Activated CD8-positive, alpha-beta T cell treated with anti-CD3 and anti-CD28 coated beads for 36 hours (primary cell): ENCODE measurements at places on chromosomes 2 and 18. TPM values are rescaled to one million over a fixed set of nuclear protein-coding genes. Genes with fewer than 3 reads are reported as not detected.

Gene MC5R
- not detected for total RNA-seq

GRCh38 chr2:46873604-46874068 is 42.0 kb downstream of the MCFD2 start:
- peak; percentile 74 for DNase-seq
- peaks cover 7% of the 10 kb centered on the region for H3K4me1 ChIP-seq
- no peak overlapping the region for H3K27ac ChIP-seq
- no peaks in the 10 kb centered on the region for H3K36me3 ChIP-seq

Gene ABCG8
- total RNA-seq, result not detected

DNA sequence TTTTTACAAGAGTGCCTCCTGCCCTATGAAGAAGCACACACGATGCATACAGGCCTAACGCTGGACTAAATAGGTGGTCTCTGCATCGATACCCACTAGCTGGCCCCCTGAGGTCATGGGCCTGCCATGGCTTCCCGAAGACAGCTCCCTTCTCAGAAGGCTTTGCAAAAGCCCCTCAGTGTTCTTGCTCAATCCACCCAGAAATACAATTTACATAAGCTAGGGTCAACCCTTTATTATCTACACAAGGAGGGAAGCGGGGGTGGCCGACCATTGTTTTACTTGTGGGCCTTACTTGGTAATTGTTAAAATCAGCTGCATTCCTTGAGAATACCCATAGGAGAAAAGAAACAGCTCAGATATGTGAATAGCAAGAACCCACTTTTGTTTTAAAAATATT is 28.5 kb downstream of the UXS1 start:
- peaks cover 80% of the 10 kb centered on the region for H3K4me1 ChIP-seq
- peaks cover 43% of the 10 kb centered on the region for H3K36me3 ChIP-seq
- no peak for DNase-seq
- H3K27me3 ChIP-seq, result no peaks in the 10 kb centered on the region

DNA sequence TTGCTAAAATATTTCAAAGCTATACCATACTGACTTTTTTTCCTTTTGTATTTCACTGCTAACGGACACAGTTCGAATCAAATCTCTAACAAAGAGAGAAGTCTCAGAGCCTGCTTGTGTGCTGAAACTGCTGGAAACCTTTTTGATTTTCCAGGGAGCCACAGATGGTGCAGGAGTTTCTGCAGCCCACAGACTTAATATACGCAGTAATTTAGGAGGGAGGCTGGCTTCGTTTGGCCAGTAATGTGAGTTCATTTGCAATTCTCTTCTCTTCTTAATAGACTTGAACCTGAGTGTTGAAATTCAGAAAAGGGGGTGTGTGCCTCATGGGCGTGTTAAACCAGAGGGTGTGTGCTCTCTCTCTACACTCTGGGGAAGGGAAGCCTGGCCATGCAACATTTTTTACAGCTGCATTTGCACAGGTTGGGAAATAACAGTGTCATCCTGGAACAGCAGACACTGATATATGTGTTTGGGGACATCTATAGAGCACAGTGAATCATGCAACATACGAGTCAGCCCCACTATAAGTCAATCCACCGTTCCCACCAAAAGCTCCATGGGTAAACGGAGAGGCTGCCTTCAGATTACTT is 333.0 kb downstream of the CLIP4 start:
- H3K4me1 ChIP-seq, result no peaks in the 10 kb centered on the region
- no peak overlapping the region for H3K4me3 ChIP-seq
- H3K36me3 ChIP-seq, result no peaks in the 10 kb centered on the region
- no peak overlapping the region for H3K27ac ChIP-seq
- peaks cover 5% of the 10 kb centered on the region for H3K27me3 ChIP-seq

- no peak overlapping the region for H3K4me3 ChIP-seq
- H3K27me3 ChIP-seq, result no peaks in the 10 kb centered on the region
- DNase-seq, result no peak
- H3K4me1 ChIP-seq, result no peaks in the 10 kb centered on the region
- no peak overlapping the region for H3K27ac ChIP-seq
- H3K36me3 ChIP-seq, result no peaks in the 10 kb centered on the region
These were observed 614.6 kb upstream of the SOX11 start for GRCh38 chr2:5077479-5078089.

DNA sequence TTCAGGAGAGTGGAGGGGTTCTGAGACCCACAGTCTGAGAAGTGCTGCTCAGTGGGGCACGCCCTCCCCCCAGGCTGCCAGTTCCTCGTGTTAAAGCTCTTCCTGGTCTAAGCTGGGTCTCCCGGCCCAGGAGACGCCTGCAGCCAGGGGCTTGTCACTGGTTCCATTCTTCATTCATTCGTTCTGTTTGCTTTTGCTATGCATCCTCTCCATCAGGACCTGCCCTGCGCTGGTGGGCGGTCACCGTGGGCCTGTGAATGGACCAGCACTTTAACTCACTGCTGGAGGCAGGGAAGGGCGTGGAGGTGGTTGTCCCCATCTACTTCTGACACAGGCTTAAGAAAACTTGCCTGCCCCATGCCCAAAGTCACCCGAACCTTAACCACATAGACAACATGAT is 272.8 kb upstream of the HDAC4 start:
- no peaks in the 10 kb centered on the region for H3K27me3 ChIP-seq
- no peak overlapping the region for H3K27ac ChIP-seq
- H3K36me3 ChIP-seq, result no peaks in the 10 kb centered on the region
- no peak for DNase-seq
- H3K4me1 ChIP-seq, result no peaks in the 10 kb centered on the region

- no peak overlapping the region for H3K27ac ChIP-seq
- no peaks in the 10 kb centered on the region for H3K4me1 ChIP-seq
- no peak for DNase-seq
- no peaks in the 10 kb centered on the region for H3K36me3 ChIP-seq
- peaks cover 32% of the 10 kb centered on the region for H3K27me3 ChIP-seq
These were observed 64.6 kb upstream of the CNGA3 start for GRCh38 chr2:98281607-98282006.

Gene MYO3B
- total RNA-seq, result 0.20 TPM

DNA sequence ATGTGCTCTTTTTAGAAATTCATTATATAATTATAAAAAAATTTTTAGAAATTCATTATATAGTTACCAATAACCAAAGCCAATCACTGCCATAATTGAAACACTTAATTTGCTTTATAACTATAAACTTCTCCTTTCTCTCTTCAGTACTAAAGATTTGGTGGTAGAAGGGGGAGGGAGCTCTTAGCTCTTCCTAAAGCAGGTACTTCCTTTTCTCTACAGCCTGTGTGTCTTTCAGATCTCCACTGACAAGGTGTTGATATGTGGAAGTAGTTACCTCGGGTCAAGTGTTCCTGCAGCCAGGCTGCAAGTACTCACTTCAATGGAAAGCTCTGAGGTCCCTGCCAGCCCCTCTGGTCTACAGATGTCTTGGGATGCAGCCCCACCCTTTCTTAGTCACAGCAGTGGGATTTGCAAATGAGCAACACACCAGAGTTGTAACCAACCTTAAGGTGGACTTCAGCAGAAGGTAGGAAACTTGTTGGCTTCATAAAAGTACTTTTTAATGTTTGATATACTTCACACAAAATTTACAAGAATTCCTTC is 690.0 kb downstream of the ARHGAP15 start:
- H3K4me1 ChIP-seq, result no peaks in the 10 kb centered on the region
- H3K4me3 ChIP-seq, result no peak overlapping the region
- no peak overlapping the region for H3K27ac ChIP-seq
- DNase-seq, result no peak
- H3K27me3 ChIP-seq, result peaks cover 1% of the 10 kb centered on the region
- no peaks in the 10 kb centered on the region for H3K36me3 ChIP-seq

Gene ARHGAP25
- total RNA-seq, result 61.5 TPM

Gene TRMT61B
- total RNA-seq, result 19.3 TPM

GRCh38 chr2:215617060-215617824 is 181.4 kb upstream of the FN1 start:
- H3K27me3 ChIP-seq, result peaks cover 21% of the 10 kb centered on the region
- H3K4me3 ChIP-seq, result no peak overlapping the region
- DNase-seq, result no peak
- H3K4me1 ChIP-seq, result peaks cover 6% of the 10 kb centered on the region
- no peaks in the 10 kb centered on the region for H3K36me3 ChIP-seq

DNA sequence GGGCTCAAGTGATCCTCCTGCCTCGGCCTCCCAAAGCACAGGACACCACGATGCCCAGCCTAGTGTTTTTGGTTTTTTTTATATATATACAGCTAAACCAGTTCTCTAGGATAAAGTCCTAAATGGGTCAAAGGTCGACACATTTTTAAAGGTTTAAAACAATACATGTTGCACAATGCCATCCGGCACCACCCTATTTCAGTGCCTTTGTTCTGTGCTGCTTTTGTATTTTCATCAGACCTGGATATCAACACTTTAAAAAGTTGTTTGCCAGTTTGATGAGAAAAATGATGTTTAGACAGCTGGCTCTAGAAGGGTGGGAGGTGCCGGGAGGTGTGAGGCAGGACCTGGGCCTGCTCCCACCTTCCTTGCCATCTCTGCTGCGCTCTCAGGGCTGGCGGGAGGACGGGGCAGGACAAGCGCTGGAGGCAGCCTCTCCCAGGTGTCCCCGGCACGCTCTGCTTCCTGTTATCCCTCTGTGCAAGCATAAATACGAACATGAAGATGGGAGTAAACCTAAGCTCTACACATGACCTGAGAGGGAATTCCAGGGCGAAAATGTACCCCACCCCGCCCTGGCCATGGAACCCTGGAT is 103.7 kb downstream of the HS6ST1 start:
- H3K27me3 ChIP-seq, result no peaks in the 10 kb centered on the region
- H3K27ac ChIP-seq, result no peak overlapping the region
- no peak for DNase-seq
- H3K36me3 ChIP-seq, result no peaks in the 10 kb centered on the region

Gene C1QL2
- not detected for total RNA-seq

Gene NOSTRIN
- total RNA-seq, result not detected
